ENCODE measurements at places on chromosomes 6 and 20.

- peak; percentile 38 for DNase-seq
Observed at GRCh38 chr20:58056921-58057686, 171.3 kb downstream of the ANKRD60 start.

- no peak for DNase-seq
Observed at GRCh38 chr20:25246182-25246999, 1.5 kb upstream of the PYGB start.

DNA sequence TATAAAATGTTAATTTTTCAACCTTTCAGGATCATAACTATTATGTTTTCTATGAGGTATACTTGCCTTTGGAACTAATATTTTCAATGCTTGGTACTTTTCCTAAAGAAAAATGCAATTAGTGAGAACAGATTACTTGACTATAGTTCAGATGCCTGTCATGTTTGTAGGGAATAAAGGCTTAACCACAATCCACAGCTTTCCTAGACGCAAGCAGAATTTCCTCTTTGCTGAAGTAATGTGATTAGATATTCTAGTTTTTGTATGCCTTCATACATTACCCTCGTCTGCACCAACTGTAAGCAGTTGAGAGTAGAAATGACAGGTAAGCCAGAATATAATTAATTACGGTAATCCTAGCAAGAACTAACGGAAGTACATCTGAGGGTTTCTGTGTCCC, 581.4 kb upstream of the MMS22L start:
- no peak for DNase-seq

DNA sequence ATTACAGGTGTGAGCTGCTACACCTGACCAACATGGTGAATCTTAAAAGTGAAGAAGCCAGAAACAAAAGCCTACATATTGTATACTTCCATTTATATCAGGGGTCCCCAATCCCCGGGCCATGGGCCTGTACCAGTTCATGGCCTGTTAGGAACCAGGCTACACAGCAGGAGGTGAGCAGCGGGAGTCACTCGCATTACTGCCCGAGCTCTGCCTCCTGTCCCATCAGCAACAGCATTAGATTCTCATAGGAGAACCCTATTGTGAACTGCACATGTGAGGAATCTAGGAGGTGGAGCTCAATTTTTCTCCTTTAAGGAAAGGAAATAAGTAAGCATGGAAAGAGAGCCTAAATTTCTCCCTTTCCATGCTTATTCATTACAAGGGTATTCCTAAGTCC, 21.7 kb downstream of the CSNK2A1 start:
- no peak for DNase-seq

DNA sequence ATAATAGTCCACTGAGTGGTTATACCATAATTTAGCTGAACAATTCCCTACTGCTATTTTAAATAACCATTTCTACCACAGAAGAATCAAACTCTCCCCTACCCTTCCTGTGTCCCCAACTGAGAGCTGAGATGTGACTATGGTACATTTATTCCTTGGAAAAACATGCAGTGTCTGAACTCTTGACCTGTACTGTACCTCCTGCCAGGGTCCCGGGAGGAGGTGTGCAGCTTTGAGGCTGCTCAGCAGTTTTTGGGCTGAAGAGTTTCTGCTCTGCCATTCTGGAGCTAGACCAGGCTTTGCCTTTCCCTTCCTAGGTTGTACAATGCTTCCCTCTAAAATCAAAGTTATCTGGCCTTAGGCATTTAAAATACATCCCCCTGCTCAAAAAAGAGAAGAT, 275.1 kb upstream of the SGK1 start:
- no peak for DNase-seq

DNA sequence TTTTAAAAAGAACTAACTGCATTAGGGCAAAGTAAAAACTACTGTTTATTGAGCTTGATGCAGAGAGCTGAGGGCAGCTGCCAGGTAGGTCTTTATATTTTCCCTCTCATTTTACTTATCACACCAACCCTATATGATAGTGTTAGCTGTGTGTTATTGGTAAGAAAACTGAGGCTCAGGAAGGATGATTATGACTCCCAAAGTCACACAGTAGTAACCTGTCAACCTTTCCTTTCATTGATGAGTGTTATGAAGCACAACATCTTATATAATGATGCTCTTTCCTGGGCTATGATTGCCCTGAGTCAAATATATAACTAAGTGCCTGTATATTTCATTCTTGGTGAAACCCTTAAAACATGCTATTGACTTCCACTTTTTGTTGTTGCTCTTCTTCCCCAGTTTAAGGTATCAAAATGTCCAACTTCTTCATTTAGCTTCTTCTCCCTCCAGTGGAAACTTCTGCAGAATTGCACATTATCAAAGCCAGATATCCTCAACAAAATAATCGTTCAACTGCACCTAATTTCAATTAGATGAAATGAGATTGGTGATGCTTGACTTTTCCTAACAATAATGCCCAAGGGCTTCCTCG, 8.1 kb downstream of the GFOD1 start:
- DNase-seq: no peak

DNA sequence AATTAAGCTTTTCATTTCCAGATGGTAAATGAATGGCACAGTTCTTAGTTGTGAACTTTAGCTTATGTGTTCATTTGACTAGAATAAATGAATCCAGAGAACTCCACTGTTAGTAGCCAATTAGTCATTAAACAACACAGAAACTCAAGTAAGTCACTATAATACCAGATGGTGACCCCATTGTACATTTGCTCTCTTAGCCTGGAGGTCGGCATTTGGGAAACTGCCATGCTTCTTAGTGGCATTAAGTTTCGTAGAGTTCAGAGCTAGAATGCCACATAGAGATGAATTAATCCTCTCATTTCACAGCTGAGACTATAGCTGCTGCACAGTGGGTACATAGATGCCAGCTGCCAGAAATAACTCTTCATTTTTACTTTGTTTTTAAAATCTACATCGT, 10.8 kb upstream of the DTNBP1 start:
- DNase-seq: no peak

DNA sequence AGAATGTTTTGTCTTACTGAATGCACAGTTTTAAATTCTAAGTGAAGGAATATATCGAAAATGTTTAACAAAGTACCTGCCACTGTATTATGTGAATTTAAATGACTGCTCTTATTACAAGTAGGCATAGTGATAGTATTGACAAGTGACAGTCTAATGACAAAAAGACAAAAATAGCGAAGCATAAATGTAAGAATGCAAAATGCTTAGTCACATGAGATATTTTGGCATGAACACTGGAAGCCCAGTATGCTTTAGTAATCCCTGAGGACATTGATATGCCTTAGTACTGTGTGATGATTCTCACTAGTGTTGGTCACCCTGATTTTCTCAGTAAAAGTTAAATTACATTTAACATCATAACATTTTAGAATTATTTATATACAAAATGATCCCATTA, 153.5 kb downstream of the EYA4 start:
- no peak for DNase-seq

DNA sequence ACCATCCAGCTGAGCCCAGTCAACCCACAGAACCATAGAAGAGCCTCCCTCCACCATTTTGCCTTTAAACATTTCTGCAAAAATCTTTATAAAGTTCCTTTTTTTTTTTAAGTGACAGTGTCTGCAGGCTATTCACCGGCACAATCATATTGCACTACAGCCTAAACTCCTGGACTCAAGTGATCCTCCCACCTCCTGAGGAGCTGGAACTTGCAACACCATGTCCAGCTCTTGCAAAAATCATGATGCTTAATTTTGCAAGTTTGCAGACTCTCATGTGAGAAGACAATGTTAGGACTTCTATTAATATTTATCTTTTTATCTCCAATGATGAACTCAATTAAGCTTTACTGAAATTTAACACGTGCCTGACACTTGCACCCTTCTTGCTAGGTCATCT, 88.8 kb downstream of the INSM1 start:
- no peak for DNase-seq

DNA sequence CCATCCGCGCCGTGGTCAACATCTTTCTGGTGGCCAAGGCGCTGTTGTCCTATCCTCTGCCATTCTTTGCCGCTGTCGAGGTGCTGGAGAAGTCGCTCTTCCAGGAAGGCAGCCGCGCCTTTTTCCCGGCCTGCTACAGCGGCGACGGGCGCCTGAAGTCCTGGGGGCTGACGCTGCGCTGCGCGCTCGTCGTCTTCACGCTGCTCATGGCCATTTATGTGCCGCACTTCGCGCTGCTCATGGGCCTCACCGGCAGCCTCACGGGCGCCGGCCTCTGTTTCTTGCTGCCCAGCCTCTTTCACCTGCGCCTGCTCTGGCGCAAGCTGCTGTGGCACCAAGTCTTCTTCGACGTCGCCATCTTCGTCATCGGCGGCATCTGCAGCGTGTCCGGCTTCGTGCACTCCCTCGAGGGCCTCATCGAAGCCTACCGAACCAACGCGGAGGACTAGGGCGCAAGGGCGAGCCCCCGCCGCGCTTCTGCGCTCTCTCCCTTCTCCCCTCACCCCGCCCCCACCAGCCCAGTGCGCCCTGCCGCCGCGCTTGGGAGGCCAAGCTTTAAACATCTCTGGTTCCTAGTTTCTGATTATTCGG, 4.0 kb downstream of the SLC32A1 start:
- no peak for DNase-seq

DNA sequence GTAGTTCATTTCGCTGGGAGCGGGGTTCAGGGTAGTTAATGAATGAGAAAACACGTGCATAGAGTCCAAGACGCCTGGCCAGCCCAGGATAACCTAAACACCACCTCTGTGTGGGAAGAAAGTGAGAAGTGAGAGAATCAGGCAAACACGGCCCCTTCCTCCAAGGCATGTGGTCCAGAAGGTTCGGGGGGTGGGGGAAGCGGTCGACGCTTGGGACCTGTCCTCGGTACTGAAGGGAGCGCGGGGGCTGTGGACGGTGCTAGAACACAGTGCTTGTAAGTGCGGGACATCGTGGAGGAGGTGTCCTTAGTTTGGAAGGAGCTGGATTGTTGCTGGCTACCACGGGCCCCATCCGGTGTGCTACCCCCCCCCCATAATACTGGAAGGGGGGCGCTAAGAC, 1.7 kb upstream of the VSTM2L start:
- no peak for DNase-seq

DNA sequence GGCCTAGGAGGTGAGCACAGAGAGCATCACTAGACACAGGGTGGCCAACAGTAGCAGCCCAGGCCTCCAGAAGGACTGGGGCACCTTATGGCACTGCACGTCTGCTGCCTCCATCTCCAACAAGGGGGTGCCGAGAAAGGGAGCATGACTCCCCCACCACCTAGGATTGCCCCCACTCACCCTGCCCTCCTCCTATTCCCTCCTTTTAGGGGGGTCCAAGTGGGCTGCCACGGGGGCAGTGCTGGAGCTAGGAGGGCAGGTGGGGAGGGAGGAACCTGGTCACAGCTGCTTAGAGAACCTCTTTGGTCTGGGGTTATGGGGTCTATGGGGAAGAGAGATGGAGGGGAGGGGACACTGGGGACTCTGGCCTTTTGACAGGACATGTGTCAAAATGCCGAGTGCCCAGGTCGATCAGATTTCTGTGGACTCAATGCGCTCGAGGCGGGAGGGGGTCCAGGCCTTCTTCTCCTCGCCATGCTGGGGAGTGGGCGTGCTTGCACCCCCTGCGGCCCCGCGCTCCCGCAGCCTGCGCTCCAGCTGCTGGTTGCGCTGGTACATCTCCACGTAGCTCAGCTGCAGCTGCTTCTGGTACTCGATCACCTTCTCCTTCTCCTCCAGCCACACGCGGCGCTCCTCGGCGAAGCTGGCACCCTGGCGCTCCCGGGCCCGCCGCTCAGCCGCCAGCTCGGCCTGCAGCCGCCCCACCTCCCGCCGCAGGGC, 4.5 kb upstream of the FASTKD5 start:
- DNase-seq: no peak

DNA sequence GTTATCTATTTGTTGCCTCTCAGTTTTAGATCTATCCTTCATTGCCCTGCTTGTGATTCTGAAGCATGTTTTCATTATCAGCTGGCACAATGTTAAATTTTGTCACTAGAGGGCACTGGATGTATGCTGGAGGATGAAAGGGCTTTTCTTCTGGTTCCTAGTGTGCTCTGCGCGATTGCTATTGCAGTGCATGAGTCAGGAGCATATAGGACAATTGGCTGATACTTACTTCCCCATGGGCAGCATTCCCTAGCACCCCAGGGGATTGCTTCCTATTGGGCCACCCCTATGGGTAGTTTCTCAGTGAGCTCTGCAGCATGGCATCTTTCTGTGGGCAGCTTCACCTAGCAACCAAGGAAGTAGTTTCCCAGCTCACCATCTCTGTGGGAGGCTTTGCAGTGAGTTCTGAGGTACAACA, 280.3 kb upstream of the SYNCRIP start:
- no peak for DNase-seq

All from coronary artery (tissue), 2 donors.